ENCODE measurements at places on chromosomes 12 and 14.

GRCh38 chr12:64237382-64237781 is 15.3 kb upstream of the KICS2 start:
- DNase-seq, result no peak

DNA sequence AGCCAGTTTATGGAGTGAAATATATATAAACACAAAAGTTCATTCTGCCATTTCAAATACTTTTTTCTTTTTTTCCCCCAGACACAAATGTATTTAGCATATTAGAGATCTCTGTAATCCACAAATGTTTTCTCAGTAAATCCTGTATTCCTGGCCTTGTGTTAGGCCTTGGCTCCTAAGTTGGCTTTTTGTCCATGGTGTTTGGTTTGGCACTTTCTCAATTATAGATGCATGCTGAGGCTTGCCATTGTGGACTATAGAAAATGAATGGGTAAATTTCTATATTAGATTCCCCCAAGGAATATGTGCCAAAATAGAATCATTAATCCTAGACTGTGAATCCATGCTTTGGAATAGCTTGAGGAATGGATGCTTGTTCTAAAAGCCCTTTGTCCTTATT is 17.0 kb downstream of the RIC8B start:
- DNase-seq, result no peak

- no peak for DNase-seq
Measured at GRCh38 chr12:102349079-102349478, 131.3 kb downstream of the IGF1 start.

GRCh38 chr12:48569946-48570345 is at the start of gene LALBA:
Gene LALBA (minus strand): TSS chr12:48570046. CDS start chr12:48570020, 26 bp downstream.
- DNase-seq, result no peak

DNA sequence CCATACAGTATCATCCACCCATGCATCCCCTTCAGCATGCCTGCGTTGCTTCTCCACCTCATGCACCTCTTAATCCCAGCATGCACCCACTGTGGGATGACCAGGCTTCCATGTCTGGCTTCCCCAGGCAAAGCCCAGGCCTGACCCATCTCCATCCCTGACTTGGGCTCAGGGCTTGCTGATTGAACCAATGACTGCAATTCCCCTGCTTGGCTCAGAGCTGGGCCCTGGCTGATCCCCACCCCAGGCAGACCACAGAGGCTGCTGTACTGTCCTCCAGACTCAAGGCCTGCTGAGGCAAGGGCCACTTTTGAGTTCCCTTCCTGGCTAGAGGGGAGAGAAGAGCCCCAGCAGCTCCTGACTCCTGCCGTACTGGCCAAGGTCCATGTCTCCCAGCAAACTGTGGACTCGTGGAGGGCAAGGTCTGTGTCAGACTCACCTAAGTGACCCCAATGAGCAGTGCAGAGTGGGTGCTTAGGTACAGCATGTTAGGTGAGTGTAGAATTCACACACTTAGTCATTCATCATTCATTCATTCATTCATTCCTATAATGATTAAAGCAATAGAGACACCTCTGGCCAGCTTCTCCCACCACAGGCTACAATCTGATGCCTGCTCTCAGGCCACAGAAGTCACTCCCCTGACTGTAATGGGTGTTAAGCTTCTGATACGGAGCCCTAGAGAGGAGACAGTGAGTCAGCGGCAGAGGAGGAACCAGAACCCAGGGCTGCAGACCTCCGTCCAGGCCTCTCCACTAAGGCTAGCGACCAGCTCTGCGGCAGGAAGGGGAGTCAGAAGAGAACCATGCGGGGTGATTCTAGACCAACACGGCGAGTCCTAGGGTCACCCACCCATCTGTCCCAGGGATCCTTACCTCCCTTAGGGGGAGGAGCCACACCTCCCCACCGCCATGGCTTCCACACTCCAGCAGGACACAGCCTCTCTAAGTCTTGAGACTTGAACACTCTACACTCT is 2.9 kb downstream of the BEGAIN start:
- no peak for DNase-seq

DNA sequence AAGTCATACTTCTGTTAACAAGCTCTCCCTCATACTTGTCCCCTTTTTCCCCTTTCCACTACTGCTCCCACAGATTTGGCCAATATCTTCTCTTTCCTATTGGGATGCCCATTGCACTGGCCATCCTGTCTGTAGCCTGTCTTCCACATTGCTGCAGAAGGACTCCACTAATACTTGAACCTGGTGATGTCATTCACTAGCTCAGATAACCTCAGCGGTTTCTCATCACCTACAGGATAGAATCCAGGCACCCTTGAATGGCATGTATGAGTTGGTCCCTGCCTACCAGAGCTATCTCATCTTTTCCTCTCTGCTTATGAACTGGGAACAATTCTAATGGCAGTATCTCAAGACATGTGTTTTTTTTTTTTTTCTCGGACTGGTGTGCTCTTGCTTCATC is 84.6 kb downstream of the PTPRR start:
- no peak for DNase-seq

GRCh38 chr12:102120564-102120873 is 536 bp downstream of the PARPBP start:
- DNase-seq, result peak; percentile 20

DNA sequence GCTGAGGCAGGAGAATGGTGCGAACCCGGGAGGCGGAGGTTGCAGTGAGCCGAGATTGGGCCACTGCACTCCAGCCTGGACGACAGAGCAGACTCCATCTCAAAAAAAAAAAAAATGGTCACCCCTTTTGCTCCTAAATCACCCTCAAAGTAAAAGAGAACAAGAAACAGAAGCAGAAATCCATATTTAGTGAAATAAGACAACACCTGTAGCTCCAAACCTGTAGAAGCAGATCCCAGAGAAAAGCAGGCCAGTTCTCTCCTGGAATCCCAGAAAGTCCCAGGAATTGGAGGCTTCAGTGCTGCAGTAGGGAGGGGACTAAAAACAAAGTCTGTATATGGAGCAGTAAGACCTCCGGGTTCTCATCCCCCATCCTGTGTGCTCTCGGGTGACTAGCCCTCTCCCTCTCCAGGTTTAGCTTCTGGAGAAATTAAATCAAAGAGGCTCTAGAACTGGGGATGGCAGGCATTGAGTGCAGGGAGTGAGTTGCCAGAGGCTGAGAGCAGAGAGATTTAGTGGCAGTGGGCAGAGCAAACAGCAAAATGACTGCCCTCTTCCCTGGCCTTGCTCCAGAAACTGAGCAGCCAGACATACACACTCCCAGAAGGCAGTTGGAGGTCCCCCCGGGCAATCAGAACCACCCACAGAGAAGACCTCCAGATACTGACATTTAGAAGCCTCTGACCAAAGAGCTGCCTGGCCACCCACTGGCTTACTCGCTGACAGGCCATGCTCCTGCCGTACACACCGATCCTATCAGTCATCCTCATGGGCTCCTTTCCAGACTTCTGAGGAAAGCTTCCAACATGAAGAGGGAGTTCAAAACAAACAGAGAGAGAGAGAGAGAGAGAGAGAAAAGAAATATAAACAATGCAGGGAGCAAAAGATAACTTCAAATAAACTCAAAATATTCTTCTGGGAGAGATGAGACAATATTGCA is 6.3 kb upstream of the MLXIP start:
- peak; percentile 94 for DNase-seq

- DNase-seq, result no peak
Measured at GRCh38 chr14:79136071-79137044, 966.2 kb downstream of the NRXN3 start.

GRCh38 chr12:108640802-108641445 is 7.2 kb upstream of the SELPLG start:
- no peak for DNase-seq

DNA sequence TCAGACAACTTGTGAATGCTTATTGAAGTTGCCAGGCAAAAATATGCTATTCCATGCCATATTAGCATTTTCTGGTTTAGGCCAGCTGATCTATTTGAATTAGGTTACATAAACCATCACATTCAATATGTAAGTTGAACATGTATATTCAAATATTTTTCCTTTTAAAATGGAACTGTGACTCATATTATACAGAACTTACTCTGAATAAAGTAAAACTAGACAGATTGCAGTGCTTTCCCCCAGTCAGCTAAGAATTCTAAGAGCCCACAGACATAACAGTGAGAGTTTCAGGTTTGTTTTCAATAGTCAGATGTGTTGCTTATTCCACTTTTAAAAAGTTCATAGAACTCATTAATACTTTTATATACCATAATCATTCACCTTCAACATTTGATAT is 119.8 kb downstream of the MGST1 start:
- DNase-seq, result no peak

- no peak for DNase-seq
Measured at GRCh38 chr14:58722441-58722840, 84.7 kb downstream of the DACT1 start.

- DNase-seq, result no peak
Measured at GRCh38 chr14:81165188-81165587, 55.6 kb downstream of the GTF2A1 start.

- DNase-seq, result no peak
Measured at GRCh38 chr12:80581783-80582182, 125.7 kb upstream of the MYF6 start.

DNA sequence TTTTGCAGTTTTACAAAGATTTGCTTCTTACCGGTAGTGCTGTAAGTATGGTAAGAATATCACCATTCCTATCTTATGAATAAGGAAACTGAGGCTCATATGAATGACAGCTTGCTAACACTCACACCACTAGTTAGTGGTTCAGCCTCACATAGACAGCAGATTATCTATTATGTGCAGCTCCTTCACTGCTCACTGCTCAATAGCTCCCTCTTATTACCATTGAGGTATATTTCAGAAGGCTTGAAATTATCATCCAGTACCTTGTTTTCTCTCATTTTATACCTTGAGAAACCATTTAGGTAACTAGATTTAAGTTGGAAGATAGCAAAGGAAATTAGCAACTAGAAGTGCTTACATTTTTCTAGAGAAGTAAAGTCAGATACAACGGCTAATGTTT is 15.5 kb downstream of the RIC8B start:
- DNase-seq, result no peak

Measured in A549 (cell line).